ENCODE measurements at places on chromosomes 1 and 21.
A peak's percentile ranks its signal among the peaks of the same experiment; 100 is the strongest.

DNA sequence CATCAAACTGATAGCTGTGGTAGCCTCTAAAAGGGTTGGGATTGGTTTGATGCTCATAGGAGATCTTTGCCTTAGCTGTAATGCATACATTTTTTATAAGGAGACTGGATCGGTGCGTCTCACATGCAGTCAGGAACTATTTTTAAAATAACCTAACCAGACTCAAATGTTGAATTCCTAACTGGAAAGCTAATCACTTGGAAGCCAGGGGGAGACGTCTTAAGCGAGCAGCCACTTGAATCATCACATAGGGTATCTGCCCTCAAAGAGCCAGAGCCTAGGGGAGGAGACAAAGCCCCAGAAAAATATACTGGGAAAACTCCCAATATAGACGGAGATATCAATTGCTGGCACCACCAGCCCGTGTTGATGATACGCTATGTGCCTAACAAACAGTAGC, 61.7 kb upstream of the PUM1 start:
- DNase-seq = no peak

DNA sequence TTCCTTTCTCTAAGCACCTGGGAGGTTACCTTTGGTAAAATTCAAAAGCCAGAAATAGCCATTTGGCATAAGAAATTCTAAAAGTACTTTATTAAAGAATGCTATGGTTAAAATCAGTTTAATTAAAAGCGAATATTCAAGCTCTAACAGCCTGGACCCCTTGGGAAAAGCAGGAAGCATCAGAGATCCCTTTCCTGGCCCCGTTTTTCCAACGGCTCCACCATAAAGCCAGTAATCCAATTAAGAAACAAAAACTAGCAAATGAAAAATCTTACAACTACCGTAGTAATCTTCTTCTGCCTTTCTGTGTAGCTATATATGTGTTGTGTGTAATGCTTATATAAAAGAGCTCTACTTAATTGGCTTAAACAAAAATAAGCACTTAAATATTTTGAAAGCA, 33.5 kb upstream of the NEK2 start:
- no peak for DNase-seq

DNA sequence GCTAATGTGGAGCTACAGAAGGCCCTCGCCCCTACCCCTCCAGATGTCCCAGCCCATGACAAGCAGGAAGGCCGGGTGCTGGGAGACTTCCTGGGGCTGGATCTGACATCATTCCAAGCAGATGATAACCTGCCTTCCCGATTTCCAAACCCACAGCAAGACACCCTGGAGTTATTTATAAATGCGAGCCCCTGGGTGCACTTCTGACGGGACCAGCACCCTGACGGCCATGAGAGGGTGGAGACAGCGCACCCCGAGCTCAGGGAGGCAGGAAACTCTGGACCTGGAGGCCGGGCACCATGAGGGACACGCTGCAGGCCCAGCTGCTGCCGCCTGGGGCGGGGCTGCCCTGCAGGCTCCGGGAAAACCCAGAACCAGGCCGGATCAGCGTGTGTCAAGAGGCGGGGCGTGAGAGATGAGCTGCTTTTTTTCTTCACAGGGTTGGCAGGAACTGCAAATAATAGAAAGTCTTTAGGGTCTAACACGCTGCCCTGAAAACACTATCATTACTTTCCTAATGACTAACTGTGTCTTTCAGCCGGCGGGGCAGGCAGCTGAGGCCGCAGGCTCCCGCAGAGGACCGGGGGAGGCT, 2.5 kb upstream of the PCBP3 start:
- no peak for DNase-seq

- DNase-seq = no peak
Observed at GRCh38 chr1:151373196-151373595, 691 bp upstream of the SELENBP1 start.

DNA sequence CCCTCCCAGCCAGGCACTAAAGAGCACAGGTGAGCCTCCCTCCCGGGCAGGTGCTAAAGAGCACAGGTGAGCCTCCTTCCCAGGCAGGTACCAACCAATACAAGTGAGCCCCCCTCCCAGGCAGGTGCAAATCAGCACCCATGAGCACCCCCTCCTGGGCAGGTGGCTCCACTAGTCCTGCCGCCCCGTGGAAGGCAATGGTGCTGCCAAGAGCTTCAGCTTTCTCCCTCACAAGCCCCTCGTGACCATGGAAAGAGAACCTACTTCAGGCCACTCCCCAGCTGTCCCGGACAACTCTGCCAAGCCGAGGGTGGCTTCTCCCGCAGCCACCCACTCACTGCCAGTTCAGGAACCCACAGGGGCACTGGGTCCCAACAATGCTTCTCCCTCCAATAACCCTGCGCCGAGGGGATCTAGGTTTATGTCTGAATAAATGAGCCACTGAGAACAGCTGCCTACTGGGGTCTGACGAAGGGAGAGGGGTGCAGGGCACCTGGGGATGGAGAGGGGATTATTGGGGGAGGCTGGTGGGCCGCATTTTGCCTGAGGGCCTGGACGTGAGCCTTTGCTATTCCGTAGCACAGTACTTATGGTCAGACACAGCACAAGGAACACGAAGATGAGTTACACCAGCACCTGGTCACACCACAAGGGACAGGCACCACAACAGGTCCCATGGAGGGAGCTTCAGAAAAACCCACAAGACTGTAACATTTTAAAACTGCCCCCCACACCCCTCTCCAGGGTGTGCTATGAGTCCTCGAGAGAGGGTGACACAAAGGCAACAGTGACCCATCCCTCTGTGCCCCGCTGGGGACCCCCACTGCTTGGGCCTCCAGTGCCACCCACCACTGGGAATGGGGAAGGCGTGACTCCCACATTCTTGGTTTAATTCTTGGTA, 46.3 kb downstream of the PRDM15 start:
- DNase-seq = no peak

GRCh38 chr21:41843584-41843983, 35.6 kb downstream of the PRDM15 start:
- no peak for DNase-seq

DNA sequence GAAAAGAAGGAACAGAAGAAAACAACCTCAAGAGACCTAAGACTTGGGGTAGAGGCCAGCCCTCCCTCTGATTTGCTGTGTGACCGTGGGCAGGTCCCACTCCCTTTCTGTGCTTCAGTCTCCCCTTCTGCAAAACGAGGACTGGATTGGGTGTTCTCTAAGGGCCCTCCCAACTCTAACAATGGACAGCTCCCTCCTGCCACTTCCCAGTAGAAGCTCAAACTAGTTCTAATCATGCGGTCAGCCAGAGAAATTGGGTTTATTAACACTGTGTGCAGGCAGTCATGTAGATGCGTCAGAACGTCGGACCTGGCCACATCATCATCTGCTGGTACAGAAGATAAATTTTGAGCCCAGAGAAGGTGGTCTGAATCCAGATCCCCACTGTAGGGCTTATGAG, 1.6 kb upstream of the PADI4 start:
- DNase-seq = no peak

GRCh38 chr1:100313382-100313781, 38.9 kb upstream of the CDC14A start:
- no peak for DNase-seq

- DNase-seq = no peak
Observed at GRCh38 chr1:38958967-38959366, 17.3 kb upstream of the RHBDL2 start.

DNA sequence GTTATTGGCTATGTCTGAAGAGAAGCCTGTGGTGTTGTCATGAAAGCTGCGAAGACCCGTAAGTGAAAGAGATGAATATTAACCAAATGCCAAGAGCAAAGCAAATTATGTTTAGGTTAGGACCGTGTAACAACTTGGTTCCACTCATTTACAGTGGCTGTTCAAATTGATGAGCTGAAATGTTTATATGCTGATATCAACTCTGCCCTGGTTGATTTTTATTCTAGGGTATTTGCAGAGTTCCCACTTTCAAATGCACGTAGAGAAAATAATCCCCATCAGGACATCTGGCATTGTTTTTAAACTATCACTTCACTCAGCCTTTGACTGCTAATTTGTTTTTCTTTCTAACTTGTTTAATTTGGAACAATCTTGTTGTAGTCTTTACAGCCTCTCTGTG, 581.6 kb upstream of the ADAMTS5 start:
- no peak for DNase-seq

DNA sequence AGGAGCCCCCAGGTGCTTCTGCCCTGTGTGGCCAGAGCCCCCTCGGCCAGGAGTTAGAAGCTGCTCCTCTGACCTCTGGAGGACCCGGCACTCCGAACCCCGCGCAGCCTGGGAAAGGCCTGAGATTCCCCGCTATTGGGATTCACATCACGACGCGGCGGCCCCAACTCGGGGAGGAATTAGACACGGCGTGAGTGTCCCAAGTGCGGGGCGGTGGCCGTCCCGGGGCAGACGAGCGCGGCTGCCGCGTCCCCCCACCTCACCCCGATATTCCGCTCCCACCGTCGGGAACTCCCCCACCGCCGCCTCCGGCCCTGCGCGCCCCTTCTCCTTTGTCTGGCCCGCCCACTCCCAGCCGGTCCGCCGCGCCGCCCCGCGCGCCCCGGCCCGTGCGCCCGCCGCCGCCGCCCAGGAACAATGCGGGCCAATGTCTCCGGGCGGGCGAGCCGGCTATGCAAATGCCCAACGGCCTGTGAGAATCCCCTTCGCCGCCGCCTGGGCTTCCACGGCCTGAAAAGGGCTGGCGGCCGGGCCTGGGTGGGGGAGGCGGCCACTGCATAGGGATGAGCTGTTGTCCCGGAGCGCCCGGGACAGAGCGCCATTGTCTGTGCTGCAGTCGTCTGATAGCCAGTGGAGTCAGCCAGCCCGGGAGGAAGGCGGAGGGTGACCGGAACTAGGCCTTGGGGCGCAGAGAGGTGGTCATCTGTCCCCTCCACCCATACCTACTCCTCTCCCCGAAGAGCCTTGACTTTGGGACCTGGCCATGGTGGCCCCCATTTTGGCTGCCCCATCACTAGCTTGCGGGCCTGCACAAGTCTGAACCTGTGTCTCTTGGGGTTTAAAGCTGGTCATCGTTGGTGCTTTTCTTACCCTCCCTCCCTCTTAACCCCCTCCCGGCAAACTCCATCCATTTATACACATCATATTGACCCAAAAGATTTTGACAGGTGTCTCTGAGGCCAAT, 19.4 kb downstream of the RHBG start:
- DNase-seq = peak; percentile 71

DNA sequence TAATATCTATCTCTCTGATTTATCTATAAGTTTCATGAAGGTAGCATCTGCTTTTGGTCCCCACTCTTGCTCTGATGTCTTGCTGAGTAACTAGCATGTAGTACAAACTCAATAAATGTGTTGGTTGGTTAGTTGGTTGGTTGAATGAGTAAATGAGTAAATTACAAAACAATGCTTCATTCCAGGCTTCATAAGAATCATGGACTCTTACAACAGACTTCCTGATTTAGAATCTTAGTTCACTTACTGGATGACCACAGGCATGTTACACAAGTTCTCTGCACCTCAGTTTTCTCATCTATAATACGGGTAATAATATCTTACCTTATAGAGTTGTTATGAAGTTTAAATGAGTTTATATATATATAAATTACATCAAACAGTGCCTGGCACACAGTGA, 98.6 kb downstream of the ZNF281 start:
- DNase-seq = no peak

DNA sequence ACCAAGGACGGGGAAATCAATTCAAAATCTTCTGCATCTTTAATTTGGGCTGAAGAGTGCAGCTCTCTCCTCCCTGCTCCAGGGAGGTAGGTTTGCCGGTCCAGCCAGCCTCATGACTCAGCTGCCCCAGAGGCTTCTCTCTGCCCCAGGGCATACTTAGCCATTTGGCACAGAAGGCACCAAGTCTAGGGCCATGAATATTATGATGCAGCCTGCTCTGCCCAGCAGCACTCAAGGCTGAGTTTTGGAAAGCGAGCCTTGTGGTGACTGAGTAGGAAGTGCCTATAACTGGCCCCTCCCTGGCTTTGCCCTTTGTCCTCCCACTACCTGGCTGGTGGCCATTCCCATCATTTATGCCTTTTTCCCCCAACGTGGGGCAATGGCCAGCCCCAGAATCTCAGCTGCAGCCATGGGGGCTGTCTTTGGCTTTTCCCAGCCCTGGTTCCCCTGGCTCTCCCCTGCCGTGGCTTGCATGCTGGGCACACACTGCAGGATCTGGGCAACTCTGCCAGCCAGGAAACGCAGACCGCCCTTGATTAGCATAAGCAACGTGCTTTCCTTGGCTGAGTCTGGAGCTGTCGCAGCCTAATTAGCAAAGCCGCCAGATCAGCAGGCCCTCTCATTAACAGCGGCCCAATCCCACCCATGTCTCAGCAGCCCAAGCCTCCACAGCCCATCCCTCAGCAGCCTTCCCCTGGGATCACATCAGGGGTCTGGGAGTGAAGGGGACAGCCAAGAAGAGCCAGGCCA, 258.6 kb upstream of the TMEM51 start:
- DNase-seq = peak; percentile 71

GRCh38 chr1:55947446-55947845, 631.9 kb downstream of the PLPP3 start:
- DNase-seq = no peak

DNA sequence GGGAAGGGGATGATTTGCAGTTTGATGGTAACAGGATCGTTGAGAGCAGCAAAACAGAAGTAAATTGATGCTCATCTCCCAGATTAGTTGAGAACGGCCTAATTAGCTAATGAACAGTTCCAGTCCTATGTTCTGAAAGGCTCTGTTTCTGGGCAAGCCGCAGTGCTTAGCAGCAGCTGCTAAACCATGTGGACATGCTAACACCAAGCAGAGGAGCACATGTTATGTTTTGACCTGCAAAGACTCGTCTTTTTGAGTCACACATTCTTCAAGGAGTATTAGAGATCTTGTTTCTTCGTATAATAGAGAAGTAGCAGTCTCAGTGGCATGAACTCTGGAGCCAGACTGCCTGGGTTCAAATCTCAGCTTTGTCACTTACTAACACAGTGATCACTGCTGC, 58.1 kb downstream of the CACNA1E start:
- no peak for DNase-seq

DNA sequence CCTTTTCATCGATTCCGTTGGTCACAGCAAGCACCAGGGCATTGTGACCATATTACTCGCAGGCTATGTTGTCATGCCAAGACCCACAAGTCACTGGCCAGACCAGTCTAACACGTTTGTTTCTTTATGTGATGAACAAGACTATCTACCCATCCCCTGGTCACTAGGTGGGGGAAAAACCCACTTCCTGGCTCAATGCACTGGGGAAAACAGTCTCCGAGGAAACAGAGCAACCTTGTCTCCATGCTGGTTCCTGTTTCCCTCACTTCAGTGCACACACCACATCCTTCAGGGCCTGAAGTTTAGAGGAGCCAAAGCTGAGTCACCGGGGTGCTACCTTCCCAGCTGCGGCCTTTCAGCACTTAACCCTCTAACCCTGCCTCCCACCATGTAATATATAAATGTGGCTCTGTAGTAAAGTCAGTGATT, 20.9 kb downstream of the ERICH3 start:
- DNase-seq = no peak

DNA sequence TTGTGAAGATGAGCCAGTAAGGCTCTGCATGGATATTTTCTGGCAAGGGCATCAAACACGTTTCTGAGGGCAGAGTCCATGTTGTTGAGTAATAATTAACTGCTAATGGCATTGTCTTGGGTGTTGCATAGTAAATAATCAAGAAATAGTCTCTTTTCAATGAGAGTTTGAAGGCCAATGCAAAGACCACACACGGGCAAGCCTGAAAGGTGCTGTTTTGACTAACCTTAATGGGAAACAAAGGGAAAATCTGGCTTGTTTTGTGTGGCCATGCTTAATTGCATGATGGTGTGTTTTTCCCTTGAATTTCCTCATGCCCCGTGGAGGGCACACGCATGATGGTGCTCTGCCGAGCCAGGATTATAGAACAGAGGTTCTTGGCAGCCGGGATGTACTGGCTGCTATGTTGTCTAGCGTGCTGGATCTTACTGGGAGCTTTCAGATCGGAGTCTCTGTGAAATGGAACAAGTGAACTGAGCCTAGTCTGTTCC, 127.6 kb downstream of the NOS1AP start:
- no peak for DNase-seq
